ENCODE measurements at places on chromosomes 13 and 19.

DNA sequence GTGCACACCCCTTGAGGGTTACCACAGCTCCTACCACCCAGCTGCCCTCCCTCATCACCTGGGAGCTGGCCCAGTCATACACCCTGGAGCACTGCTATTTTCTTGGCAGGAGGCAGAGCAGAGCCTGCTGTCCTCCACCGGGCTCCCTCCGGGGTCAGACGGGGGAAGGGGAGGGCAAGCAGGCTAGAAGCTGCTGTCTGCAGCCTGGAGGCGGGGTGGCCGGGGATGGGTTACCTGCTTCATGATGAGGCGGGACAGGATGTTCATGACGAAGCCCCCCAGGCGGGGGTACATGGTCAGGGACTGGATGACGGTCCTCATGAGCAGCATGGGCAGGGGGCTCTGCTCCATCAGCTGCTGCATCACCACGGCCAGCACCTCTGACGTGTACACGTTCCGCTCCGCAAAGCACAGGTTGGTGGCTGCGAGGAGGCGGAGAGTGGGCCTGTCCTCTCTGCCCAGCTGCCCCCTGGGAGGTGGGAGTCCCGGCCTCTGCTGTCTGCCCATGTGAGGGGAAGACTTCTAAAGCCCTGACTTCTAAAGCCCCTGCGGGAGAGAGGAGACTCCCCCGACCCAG, 2.7 kb upstream of the RSPH6A start:
- no peak for DNase-seq

GRCh38 chr13:28392428-28392827, 102.5 kb downstream of the FLT1 start:
- DNase-seq: no peak

DNA sequence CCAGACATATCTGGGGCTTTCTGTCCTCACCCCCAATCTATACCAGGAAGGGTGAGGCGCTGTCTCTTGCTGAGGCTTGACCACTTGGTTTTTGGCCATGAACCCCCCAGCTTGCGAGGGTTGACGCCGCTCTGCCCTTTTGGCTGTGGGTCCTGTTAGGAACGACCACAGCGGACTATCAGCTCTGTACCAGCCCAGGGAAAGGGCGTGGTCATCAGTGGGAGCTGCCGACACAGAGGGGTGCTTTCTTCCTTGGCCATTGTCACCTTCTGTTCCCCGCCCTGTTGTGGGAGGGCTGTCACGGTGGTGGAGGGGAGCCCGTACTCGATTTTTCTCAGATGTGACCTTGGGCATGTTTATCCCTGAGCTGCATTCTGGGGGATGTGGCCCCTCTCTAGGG, 5.7 kb downstream of the DCAF15 start:
- DNase-seq: no peak

DNA sequence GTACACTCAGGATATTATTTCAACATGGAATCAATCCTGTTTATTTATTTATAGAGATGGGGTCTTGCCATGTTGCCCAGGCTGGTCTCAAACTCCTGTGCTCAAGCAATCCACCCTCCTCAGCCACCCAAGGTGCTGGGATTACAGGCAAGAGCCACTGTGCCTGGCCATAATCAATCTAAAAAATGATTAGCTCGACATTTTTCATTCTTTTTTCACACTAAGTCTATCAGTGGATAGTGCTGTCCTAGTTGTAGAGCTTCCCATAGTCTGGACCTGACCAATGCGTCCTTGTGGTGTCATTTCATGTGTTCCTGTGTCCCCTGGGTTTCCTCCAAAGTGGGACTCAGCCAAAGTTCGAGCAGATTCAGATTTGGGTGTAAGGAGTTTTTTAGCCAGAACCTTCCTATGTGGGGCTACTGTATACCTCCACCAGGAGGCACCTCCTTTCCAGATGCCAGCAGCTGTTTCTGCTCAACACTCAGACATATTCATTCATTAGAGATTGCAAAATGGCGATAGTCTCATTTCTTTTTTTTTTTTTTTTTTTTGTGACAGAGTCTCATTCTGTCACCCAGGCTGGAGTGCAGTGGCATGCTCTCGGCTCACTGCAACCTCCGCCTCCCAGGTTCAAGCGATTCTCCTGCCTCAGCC, 61.1 kb downstream of the MAP4K1 start:
- no peak for DNase-seq

- DNase-seq: no peak
Measured at GRCh38 chr19:16577531-16577985, 5.3 kb upstream of the SLC35E1 start.

GRCh38 chr19:41083516-41083915, 4.7 kb upstream of the CYP2A13 start:
- no peak for DNase-seq

GRCh38 chr19:47714339-47714738, 1.1 kb downstream of the EHD2 start:
- DNase-seq: no peak
